ENCODE measurements at places on chromosomes 2 and 18.

DNA sequence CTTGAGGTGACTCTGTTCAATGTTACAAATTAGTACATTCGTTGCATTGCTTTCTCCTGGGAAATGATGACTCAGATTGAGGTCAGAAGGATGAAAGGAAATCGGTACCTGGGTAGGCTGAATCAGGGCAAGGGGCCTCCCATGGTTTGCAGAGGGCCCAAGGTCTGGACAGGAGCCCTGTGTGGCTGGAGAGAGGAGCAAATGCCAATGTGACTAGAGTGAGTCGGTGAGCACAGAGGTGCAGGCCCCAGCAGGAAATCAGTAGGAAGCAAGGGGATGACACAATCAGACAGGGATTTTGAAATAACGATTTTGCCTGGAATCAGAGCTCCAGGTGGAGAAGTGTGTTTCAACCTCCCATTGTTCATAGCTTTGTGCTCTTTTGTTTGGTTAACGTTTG, 118.9 kb downstream of the CCDC102B start:
- no peak for DNase-seq

DNA sequence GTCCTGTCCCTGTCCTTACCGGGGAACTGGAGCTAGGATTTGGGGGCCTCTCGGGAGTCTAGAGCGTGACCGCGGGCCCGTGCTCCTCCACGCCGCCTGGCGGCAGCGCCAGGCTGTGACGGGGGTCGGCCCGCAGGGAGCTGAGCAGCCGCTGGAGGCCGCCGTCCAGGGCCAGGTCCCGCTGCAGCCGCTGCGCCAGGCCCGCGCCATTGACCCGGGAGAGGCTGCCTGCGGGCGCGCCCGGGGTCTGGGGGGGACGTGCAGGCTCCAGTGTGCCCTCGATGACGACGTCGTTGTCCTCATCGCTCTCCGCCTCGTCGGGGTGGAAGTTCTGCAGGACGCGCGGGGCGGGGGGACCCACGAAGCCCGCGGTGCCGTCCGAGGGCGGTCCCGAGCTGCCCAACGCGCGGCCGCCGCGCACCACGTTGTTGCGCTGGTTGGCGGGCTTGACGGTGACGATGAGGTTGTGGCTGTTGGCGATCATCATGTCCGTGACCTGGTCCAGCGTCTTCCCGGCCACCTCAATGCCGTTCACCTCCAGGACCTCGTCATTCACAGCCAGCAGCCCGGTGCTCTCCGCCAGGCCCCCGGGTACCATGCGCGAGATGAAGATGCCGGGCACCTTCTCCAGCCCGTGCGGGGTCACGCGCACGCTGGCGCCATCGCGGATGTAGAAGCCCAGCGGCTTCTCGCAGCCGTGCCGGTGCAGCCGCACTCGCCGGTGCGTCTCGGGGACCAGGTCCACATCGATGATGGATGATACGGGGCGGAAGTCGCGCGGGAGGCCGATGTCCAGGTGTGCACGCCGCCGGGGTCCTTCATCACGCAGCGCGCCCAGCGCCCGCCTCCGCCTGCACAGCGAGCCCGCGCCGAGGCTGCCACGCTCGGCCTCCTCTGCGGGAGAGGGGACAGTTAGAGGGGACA, 50.9 kb downstream of the ADNP2 start:
- peak; percentile 32 for DNase-seq

GRCh38 chr2:177711483-177712265, 319.1 kb downstream of the AGPS start:
- no peak for DNase-seq

DNA sequence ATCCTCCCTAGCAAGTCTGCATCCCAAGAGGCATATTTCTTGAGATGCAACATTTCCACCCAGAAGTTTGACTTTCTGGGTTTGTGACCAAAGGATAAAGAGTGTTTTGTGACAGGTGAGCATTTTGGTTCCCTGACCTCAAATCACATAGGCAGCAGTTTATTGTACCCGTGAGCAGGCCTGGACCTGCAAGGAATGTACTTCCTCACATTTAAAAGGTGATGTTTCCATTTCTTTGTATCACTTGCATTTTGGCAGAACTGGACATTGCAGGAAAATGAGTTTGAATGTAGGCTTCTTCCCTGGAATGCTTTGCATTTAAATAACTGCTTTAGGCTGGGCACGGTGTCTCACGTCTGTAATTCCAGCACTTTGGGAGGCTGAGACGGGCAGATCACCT, 160.7 kb downstream of the ALPK2 start:
- no peak for DNase-seq

- DNase-seq, result no peak
These were observed 43.7 kb downstream of the WIPF1 start for GRCh38 chr2:174553811-174554493.
